Foreskin keratinocyte (primary cell): ENCODE measurements at places on chromosomes 1 and 21. TPM values are rescaled to one million over a fixed set of nuclear protein-coding genes. Genes with fewer than 3 reads are reported as not detected.

The OR2L13 gene
- polyA plus RNA-seq = not detected in 2 replicates

The C1orf174 gene
- polyA plus RNA-seq = 27.5 and 32.8 TPM in 2 replicates

The SPATA1 gene
- polyA plus RNA-seq = 0.21 and 0.37 TPM in 2 replicates

DNA sequence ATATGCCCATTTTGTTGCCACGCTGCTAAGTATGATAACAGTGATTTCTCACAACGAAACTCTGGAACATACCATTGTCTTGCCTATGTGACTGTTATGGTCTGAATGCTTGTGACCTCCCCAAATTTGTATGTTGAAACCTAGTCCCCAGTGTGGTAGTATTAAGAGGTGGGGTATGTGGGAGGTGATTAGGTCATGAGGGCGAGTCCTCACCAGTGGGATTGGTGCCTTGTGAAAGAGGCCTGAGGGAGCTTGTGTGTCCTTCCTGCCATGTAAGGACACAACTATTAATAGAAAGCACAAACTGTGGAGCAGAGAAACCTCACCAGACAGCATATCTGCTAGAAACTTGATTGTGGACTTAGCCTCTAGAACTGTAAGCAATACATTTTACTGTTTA is 84.6 kb downstream of the SELENOF start:
- no peak for DNase-seq

GRCh38 chr1:197807739-197808453 is 32.6 kb upstream of the DENND1B start:
- DNase-seq = no peak

DNA sequence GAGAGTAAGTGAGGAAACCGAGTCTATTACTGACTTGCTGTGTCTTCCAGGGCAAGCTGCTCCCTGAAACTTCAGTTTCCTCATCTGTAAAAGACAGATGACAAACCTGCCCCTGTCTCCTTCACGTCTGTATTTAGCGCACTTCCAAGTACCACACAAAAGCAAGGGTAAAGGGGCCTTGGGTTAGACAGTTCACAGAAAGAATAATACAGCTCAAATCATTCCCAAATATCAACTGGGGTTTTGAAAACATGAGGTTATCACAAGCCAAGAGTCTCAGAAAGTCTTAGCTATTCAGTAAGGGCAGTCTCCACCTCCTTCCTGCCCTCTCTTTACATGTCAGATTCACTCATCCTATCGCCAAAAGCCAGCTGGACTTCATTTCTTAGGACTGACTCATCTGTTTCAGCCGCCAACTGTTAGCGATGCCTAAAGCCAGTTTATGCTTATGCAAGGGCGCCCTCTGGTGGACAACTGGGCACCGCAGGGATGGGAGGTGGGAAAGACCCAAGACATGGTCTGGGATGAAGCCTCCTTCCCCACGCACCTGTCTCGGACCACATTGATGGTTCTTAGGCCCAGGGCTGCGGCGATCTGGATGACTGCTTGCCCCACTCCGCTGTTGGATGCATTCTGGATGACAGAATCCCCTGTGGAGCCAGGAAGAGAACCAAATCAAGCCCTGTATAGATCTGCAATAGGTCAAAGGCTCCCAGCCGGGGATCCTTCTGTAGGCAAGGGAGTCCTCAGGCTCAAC is 21.1 kb upstream of the SRSF4 start:
- DNase-seq = peak; percentile 86

- no peak for DNase-seq
Measured at GRCh38 chr1:59180735-59181134, 116.2 kb upstream of the FGGY start.

GRCh38 chr1:71783071-71783470 is 499.3 kb downstream of the NEGR1 start:
- no peak for DNase-seq

- no peak for DNase-seq
Measured at GRCh38 chr21:39968010-39968409, 100.8 kb downstream of the PCP4 start.

GRCh38 chr1:9400425-9401079 is 107.9 kb downstream of the SPSB1 start:
- DNase-seq = no peak

- DNase-seq = no peak
Measured at GRCh38 chr1:66464351-66464750, 69.6 kb upstream of the SGIP1 start.
